ENCODE measurements at places on chromosomes 1 and 21.

GRCh38 chr1:235607284-235607683, 42.3 kb downstream of the GNG4 start:
- DNase-seq = no peak

GRCh38 chr1:67683766-67684525, 1.1 kb upstream of the GADD45A start:
- peak; percentile 12 for DNase-seq

GRCh38 chr1:162709870-162710269, 77.6 kb downstream of the DDR2 start:
- DNase-seq = no peak

DNA sequence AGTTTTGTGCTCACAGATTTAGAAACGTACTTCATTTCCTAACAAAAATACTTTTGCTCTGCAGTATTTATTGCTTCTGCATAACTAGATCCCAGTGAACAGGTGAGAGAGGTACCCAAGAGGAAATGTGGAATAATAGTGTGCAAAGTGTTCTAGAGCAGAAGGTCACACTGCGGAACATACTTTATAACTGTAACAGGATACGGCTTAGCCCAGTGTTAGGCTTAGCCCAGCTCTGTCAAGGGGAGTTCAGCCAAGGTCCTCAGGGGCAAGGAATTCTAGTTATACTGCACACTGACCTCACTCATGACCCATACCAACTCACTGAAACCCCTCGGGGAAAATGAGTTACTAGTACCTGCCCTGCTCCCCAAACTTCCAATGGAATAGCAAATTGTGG, 55.3 kb downstream of the PTPN14 start:
- DNase-seq = no peak

- no peak for DNase-seq
Measured at GRCh38 chr1:118931876-118932275, 56.3 kb downstream of the TBX15 start.

DNA sequence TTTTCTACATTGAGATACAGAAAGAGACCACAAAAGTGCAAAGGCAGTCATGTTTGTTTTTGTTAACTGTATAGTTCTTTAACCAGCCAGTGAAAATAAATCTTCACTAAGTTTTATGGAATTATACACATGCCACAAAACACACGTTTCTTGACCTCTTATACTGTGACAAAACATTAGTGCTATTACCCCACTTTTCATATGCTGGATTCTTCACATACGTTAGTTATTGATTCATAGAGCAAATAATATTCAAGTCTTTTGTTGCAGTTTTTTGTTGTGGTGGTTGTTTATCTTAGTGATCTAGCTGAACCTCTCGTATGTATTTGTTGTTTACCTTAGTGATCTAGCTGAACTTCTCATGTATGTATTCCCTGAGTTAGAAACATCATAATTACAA, 28.0 kb downstream of the LYPLAL1 start:
- DNase-seq = no peak

DNA sequence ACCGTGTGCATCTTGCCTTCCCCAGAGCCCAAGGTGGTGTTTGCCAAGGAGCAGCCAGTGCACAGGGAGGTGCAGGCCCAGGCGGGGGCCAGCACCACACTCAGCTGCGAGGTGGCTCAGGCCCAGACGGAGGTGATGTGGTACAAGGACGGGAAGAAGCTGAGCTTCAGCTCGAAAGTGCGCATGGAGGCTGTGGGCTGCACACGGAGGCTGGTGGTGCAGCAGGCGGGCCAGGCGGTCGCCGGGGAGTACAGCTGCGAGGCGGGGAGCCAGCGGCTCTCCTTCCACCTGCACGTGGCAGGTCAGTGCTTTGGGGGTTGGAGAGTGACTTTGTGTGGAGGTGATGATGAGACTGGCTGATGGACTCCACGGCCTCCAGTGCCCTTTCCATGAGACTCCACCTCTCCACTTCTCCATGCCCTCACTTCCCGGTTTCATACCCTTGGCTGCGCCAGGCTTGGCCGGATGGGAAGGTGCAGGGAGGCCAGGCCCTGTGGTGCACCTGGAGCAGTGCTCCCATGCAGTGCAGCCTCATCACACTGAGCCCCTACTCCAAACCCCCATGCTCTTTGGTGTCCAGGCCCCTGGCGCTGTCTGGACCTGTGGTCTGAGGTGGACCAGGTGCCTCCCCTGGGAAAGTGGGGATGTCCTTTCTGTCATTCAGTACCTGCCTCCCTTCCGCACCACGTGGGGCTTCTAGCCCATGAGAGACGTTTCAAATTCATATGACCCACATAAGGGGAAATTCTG, 49.0 kb downstream of the OBSCN start:
- DNase-seq = no peak

- DNase-seq = no peak
Measured at GRCh38 chr1:5998906-5999301, 6.7 kb upstream of the NPHP4 start.

DNA sequence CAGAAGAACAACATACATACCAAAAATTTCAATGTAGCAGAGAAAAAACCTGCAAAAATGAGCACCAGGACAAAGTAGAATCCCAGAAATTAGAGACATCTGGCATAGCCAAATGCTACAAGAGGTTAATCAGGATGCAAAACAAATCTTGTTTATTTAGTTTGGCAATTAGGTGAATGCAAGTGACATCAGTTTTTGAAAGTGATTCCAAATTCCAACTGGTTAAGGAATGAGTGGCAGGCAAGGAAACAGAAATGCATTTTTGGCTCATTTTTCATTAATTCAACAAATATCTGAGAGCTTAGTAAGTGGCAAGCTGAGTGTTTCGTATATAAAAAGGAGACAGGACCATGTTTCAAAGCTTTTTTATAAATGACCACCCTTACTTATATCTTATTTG, 21.3 kb downstream of the SCAF4 start:
- no peak for DNase-seq

GRCh38 chr1:59574085-59574484, 240.7 kb upstream of the HOOK1 start:
- no peak for DNase-seq

DNA sequence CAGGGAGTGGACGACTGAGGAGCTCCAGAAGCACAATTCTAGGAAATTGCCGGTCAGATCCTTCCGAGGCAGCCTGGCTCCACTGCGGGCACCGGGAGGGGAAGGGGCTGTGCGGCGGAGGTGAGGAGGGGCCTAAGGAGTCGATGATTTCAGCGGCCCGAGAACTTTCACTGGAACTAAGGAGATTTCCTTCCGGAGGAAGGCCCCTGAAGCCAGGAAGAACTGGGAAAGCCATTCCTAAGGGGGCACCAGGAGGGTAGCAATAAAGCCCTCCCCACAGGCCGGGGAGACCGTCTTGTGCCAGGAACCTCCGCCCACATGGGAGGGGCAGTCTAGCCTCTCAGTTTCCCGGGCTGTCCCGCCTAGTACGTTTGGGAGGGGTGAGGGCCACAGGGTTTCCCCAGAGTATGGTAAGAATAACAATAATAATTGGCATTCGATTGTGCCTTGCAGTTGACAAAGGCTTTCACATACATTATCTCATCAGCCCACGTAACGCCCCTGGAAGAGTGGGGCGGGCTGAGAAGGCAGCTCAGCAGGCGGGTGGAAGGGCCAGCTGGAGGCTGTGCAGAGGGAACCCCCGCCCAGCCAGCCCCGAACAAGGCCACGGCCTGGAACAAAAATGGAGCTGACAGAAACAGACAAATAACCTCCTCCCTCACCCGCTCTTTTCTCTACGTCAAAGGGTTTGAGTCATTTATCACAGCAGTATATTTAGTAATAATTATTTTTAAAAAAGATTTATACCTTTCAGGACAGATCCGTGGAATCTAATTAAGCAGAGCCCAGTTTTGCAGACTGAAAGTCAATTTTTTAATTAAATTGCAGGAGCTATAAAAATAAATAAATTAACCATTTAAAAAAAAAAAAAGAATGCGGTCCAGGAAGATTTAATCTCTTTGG, 19.8 kb downstream of the NPR1 start:
- no peak for DNase-seq

GRCh38 chr1:8378981-8379470, 61.1 kb downstream of the SLC45A1 start:
- DNase-seq = no peak

DNA sequence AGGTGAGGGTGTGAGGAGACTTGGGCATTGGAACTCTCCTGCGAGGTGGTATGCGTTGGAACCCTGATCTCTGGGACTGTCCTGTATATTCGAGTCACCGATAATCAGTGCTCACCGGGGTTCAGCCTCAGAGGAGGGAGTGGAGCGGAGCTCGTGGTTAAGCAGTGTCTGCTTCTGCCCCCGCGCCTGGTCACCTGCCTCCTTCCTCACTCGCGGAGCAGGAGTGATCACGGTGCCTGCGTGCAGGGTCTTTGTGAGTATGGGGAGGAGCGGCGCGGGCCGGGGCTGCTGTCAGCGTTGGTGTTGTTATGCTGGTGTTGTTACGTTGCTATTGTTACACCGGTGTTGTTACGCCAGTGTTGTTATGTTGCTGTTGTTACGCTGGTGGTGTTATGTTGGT, 23.3 kb downstream of the H6PD start:
- DNase-seq = no peak
